ENCODE measurements at places on chromosomes 12 and 14.

GRCh38 chr14:76252471-76252870, 100.7 kb downstream of the GPATCH2L start:
- DNase-seq, result no peak

DNA sequence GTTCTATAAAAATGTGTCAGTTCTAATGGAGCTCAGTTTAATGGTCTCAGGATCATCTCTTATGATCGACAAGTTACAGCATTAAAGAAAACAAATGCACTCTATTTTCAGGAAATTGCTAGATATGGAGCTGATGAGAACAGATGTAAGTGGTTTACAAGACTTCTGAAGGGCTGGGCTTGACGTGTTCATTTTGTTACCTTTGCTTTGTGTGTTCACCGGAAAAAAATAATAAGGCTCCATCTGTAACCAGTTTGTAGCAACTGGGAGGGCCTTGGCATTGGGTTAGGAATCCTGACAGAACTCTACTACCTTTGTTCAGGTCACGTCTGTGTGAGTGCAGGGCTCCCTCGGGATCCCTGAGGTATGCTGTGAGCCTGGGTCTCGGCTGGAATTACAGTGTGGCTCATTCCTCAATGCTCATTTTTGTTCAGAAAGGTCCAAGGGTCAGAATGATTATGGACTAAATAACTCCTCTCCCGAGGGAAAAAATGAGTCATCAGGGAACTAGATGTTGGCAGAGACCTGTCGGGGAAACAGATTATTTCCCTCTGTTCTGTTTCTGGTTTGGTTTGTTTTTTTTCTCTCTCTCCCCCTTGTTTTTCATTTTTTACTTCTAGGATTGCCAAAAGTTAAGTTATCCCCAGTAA, 158.0 kb downstream of the SLC5A8 start:
- no peak for DNase-seq

- DNase-seq, result no peak
These were observed 9.6 kb upstream of the PLEK2 start for GRCh38 chr14:67421356-67422224.

- DNase-seq, result no peak
These were observed 41.1 kb downstream of the RPS29 start for GRCh38 chr14:49545071-49545470.

DNA sequence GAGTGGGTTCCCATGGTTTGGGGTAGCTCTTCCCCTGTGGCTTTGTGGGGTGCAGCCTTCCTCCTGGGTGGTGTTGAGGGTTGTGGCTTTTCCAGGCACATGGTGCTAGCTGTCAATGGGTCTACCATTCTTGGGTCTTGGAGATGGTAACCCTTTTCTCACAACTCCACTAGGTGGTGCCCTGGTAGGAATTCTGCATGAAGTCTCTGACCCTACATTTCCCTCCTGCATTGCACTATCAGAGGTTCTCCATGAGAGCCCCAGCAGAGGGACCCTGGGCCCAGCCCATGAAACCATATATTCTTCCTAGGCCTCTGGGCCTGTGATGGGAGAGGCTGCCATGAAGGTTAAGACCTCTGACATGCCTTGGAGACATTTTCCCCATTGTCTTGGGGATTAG, 1093.3 kb downstream of the SLC16A7 start:
- no peak for DNase-seq

DNA sequence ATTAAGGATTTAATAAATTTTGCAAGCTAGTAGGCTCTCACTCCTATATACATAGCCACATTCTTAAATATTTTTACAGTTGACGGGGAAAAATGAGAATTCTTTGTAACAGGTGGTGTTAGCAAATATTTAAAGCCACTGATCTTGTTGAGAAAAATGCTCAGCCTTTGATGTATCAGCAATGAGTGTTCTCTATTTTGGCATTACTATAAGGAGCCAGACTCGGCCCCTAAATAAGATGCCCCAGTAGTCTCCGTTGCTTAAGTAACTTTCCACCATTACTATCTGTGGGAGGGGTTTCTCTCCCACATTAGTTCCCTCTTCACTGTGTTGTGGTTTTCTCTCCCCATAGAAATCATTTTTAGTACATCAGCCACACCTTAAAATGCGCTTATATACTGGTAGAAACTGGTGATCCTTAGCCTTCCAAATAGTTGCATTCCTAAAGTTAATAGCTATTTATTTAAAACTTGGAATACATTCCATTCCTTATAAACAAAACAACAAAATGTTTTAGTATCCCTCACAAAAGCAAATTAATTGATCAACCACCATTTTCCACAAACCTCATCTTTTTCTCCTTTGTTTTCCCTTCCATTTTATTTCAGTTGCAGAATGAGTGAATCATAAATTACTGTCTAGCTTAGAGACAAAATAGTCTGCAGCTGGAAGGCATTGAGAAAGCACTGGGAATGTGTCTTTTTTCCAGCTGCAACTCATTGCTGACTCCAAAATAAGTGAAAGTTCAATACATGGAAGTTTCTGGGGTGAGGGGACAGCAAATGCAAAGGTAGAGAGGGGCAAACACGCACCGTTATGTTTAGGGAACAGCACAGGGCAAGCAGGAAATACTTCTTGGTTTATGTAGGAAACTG, 84.7 kb upstream of the FERMT2 start:
- DNase-seq, result no peak

DNA sequence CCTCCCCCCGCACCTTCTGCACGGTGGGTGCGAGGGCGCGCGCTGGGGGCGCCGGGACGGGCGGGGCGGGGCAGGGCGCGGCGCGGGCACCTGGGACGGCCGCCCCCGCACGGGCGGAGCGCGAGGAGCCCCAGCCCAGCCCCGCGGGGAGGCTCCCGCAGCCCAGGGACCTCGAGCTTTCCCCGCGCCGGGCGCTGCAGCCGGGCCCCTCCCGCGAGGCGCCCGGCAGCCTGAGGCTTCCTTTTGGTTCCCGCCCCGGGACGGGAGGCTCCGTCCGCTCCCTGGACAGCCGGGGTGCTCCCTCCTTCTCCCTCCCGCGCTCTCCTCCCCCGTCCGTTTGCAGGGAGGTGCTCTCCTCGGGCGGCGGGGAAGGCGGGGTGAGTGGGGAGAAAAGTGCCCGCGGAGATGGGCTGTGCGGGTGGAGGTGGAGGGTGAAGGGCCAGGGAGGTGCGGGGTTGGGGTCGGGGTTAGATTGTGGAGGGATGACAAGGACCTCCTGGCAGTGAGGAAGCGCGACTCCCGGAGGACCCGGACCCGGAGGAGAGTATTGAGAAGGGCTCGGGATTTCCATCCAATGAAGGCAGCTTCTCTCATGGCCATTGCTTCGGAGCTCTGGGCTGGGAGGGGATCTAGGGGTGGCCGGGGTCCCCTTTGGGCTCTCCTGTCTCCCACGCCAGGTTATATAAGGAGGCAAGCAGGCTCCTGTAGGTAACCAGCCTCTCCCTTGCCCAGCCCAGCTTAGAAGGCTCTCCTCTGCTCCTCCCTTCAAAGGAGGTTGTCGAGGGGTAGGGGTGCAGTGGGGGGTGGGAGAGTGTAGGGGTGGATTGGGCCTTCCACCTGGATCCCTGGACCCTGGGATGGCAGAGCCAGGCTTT, 645 bp downstream of the JDP2 start:
- no peak for DNase-seq

DNA sequence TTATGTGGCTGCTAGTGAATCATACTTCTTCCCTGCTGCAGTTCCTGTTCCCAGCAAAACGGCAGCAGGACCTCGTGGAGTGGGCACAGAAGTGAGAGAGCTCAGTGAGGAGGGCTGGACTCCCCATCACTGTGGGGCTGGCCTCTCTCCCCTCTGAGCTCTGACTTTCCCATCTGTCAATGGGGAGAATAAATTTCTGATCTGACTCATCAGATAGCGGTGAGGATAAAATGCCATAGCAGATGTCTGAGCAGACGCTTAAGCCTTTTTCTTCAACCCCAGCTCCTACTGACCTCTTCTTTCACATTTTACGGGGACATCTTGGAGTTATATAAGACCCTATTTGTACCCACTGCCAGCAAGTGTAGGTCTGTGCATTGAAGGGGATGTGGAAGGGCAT, 116.6 kb downstream of the CRACR2A start:
- no peak for DNase-seq

GRCh38 chr12:122139941-122140340, 34.1 kb downstream of the IL31 start:
- no peak for DNase-seq

DNA sequence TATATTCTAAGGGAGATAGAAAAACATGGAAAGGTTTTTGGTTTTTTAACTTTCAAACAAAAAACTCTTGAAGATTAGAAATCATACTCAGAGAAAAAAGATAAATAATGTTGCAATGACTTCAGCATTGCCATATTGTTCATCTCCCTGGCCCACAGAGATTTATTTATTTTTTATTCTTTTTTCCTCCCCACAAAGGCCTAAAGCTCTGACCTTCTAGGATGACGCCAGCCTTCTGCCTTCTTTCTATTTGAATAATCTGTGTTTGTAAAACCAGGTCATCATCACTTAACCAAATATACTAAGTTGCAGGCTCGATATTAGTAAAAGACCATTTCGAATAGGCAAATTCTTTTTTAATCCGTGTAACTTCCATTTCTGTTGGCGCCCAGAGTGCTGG, 4.4 kb upstream of the DCP1B start:
- DNase-seq, result no peak

- no peak for DNase-seq
These were observed 9.3 kb upstream of the PTHLH start for GRCh38 chr12:27981874-27982273.

- no peak for DNase-seq
These were observed 178.4 kb downstream of the KCNA5 start for GRCh38 chr12:5222011-5222461.

DNA sequence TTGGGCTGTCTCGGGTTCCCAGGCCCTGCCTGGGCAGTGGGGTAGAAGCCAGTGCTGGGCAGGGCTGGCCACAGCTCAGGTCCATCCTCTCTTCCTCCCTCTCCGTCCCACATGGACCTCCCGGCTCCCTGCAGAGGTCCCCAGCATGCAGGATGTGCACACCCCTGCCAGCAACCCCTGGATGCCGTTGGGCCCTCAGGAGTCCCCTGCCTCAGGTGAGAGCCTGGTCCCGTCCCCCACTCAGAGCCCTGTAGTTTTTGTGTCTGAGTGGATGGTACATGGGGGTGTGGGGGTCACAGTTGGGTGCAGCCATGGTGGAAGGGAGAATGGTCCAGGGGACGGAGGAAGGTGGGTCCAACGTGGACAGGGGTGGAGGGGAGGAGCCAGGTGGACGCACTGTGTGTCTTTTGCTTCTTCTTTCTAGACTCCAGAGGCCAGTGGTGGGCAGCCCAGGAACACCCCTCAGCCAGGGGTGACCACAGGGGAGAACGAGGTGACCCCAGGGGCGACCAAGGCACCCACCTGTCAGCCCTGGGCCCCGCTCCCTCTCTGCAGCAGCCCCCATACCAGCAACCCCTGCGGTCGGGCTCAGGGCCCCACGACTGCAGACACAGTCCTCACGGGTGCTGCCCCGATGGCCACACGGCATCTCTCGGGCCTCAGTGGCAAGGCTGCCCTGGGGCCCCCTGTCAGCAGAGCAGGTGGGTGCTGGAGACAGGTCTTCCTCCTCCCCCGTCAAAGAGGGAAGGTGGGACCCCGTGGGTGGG, 21.7 kb downstream of the PAPLN start:
- no peak for DNase-seq

GRCh38 chr12:131918311-131919050, 10.6 kb upstream of the PUS1 start:
- no peak for DNase-seq

DNA sequence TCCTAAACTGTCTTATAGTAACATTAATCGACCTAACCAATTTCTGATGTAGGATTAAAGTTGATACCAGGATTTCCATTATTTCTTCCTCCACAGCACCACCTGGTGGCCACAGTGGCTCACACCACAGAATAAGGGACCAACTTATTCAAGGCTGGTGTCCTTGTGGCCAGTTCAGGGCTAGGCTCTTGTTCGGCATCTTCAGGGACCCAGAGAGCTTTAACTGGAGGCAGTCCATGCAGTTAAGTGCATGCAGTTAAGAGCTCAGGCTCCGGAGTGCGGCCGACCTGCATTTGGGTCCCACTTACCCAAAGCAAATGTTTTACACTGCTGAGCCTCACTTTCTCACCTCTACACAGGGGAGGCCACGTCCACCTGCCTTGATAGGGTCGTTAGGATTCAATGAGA, 42.0 kb upstream of the GPR68 start:
- DNase-seq, result peak; percentile 69

- DNase-seq, result no peak
These were observed 232.1 kb downstream of the MSRB3 start for GRCh38 chr12:65510584-65511050.

GRCh38 chr14:86780876-86781510, 1212.0 kb downstream of the GALC start:
- DNase-seq, result no peak

GRCh38 chr14:35124127-35124526, 1.8 kb downstream of the PRORP start:
- DNase-seq, result no peak

- DNase-seq, result no peak
These were observed 22.3 kb downstream of the FBLN5 start for GRCh38 chr14:91925001-91925726.

DNA sequence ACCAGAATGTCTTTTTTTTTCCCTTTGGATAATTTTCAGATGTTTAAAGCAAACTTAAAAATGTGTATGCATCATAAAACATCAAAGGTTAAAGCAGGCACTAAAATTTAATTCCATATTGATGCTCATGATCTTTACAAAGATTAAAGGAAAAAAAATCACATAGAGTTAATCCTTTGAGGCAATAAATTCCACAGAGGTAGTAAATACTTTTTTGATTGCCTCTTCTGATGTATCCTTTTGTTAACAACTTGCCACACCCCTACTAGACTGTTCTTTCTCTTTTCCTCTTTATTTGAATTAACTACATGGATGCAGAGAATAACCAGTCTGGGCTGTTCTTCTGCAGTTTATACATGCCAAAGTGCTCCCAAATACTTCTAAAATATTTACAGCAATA, 45.2 kb upstream of the KCNJ8 start:
- DNase-seq, result no peak

- DNase-seq, result no peak
These were observed 12.4 kb downstream of the KTN1 start for GRCh38 chr14:55592436-55592835.

DNA sequence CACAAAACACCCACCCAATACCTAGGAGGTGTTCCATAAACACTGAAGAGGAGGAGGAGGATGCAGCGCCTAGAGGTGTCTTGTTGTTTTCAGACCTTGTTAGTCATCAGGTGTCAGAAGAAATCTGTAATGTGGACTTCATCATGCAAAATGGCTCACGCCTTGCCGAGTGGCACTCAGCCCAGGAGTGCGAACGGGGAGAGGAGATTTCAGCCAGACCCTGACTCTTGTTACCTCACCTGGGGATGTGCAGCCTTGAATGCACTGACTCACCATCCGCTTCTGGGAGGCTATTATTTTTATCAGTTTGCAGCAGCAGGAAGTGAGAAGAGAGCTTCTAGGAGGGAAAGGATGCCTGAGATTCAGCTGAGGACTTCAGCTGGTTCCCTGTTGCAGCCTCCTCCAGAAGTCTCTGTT, 48.2 kb upstream of the PLXNC1 start:
- no peak for DNase-seq

DNA sequence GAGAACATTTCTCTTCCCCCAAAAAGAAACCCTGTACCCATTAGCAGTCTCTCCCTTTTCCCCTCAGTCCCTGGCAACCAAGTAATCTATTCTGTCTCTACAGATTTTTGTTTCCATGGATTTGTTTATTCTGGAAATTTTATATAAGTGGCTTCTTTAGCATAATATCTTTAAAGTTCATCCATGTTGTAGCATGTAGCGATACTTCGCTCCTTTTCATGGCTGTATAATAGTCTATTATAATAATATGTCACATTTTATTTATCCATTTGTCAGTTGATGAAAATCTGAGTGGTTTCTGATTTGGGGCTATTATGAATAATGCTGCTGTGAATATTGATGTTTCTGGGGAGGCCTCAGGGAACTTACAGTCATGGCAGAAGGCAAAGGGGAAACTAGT, 12.8 kb upstream of the MYO1H start:
- no peak for DNase-seq

GRCh38 chr14:89640141-89640540, 223.1 kb upstream of the FOXN3 start:
- DNase-seq, result no peak

All from stimulated activated CD4-positive, alpha-beta T cell treated with anti-CD3 and anti-CD28 coated beads, Interleukin-4, amount 100 ng/mL, for 48 hours (primary cell).